ENCODE measurements at places on chromosomes 16 and 17. TPM values are rescaled to one million over a fixed set of nuclear protein-coding genes. Genes with fewer than 3 reads are reported as not detected.

The IRF8 gene
- 96.5 TPM for polyA plus RNA-seq

The ESRP2 gene
- 3.0 TPM for polyA plus RNA-seq

The EEF2KMT gene
- 8.8 TPM for polyA plus RNA-seq

The FKBP10 gene
- polyA plus RNA-seq, result 50.6 TPM

The CRHR1 gene
- polyA plus RNA-seq, result 0.10 TPM

The DDX19B gene
- 24.2 TPM for polyA plus RNA-seq

The VAMP2 gene
- 49.6 TPM for polyA plus RNA-seq

The ORC6 gene
- 0.67 TPM for polyA plus RNA-seq

The MEIOC gene
- not detected for polyA plus RNA-seq

The KRT33B gene
- not detected for polyA plus RNA-seq

The ZPBP2 gene
- polyA plus RNA-seq, result not detected

The TAF15 gene
- 85.1 TPM for polyA plus RNA-seq

The CCL16 gene
- polyA plus RNA-seq, result 0.45 TPM

The SLFN11 gene
- 32.2 TPM for polyA plus RNA-seq

The KRT24 gene
- 0.22 TPM for polyA plus RNA-seq

The KRTAP9-4 gene
- polyA plus RNA-seq, result not detected

The GPR139 gene
- not detected for polyA plus RNA-seq

The LHX1 gene
- not detected for polyA plus RNA-seq

The COIL gene
- polyA plus RNA-seq, result 8.7 TPM

The C1QTNF8 gene
- not detected for polyA plus RNA-seq

The SEPTIN1 gene
- polyA plus RNA-seq, result 3.9 TPM

The SLC5A11 gene
- 0.18 TPM for polyA plus RNA-seq

The HLF gene
- 7.4 TPM for polyA plus RNA-seq

The UMOD gene
- polyA plus RNA-seq, result not detected

The ZNF629 gene
- polyA plus RNA-seq, result 5.6 TPM

The PTX4 gene
- not detected for polyA plus RNA-seq

The SYCE1L gene
- polyA plus RNA-seq, result 6.9 TPM

The NOL3 gene
- polyA plus RNA-seq, result 34.3 TPM

The CNTROB gene
- 15.7 TPM for polyA plus RNA-seq

The CCL3 gene
- 9.2 TPM for polyA plus RNA-seq

The HP gene
- 128 TPM for polyA plus RNA-seq

The KRT28 gene
- polyA plus RNA-seq, result not detected

The MAP3K14 gene
- 5.9 TPM for polyA plus RNA-seq

The NTN1 gene
- polyA plus RNA-seq, result 1.6 TPM

The SLC13A5 gene
- 0.05 TPM for polyA plus RNA-seq

The RND2 gene
- 1.8 TPM for polyA plus RNA-seq

The CEP95 gene
- 15.5 TPM for polyA plus RNA-seq

The STH gene
- polyA plus RNA-seq, result not detected

The CD7 gene
- polyA plus RNA-seq, result 4.7 TPM

The TNS4 gene
- not detected for polyA plus RNA-seq

The SHISA6 gene
- 1.3 TPM for polyA plus RNA-seq

The ACSF3 gene
- polyA plus RNA-seq, result 15.3 TPM

The RPAIN gene
- polyA plus RNA-seq, result 37.6 TPM

The PRR15L gene
- polyA plus RNA-seq, result 7.1 TPM

The WFIKKN2 gene
- polyA plus RNA-seq, result 0.11 TPM

The IGSF6 gene
- 4.6 TPM for polyA plus RNA-seq

The MSRB1 gene
- polyA plus RNA-seq, result 74.0 TPM

The CD300H gene
- polyA plus RNA-seq, result not detected

The PMFBP1 gene
- polyA plus RNA-seq, result 0.45 TPM

The TP53TG3F gene
- not detected for polyA plus RNA-seq

All from adipose tissue (tissue), 3 donors.